ENCODE measurements at places on chromosomes 3 and 15.
A peak's percentile ranks its signal among the peaks of the same experiment; 100 is the strongest.

- DNase-seq = no peak
These were observed 34.9 kb upstream of the MEIS2 start for GRCh38 chr15:37135225-37135624.

DNA sequence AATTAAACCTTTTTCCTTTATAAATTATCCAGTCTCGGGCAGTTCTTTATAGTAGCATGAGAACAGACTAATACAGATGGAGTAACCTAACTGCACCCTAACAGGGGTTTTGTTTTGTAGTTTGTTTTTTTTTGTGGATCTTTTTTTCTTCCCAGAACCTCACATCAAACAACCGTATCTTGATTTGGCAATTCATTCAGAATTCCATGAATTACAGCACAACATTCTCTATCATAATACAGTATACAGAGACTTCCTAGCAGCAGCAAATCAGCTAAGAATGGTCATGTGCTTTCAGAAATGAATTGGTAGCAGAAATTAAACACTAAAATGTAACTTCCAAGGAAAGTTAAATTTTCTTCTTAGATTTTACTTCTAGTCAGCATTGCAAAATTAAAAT, 114.6 kb downstream of the TMCC1 start:
- no peak for DNase-seq

DNA sequence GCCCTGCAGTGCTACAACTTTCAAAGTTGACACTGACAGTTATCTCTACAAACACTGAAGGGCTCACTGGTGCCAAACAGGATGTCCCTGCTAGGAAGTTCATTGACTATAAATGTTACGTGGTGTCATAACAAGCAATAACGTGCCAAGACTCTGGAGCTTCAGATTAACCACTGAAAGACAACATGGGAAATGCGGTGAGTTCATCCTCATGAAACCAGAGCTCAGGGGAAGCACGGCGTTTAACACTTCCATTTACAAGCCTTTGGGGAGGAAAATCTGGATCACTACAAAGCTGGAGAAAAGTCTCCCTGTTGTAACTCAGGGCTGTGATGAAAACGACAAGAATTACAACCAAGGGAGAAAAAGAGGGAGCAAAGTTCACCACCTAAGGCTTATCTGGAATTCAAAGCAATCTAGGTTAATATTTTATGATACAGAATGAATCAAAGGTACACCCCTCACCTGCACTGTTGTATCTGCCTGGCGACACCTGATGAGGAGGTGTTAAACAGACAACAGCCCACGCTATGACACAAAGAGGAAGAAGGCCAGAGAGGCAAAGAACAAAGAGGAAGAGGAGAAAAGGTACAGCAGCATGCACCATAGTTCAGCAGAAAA, 27.0 kb downstream of the SHQ1 start:
- DNase-seq = no peak

GRCh38 chr3:39990532-39990931, 181.1 kb downstream of the MYRIP start:
- DNase-seq = peak; percentile 31

- DNase-seq = no peak
These were observed 191.8 kb downstream of the MAGI1 start for GRCh38 chr3:65846936-65847335.

GRCh38 chr3:20462723-20463122, 276.7 kb upstream of the SGO1 start:
- DNase-seq = no peak

GRCh38 chr15:38461066-38461833, 7.3 kb downstream of the FAM98B start:
- DNase-seq = no peak

GRCh38 chr15:85847031-85847430, 52.3 kb upstream of the KLHL25 start:
- no peak for DNase-seq

- DNase-seq = no peak
These were observed 17.0 kb downstream of the RPSA start for GRCh38 chr3:39423436-39423970.

- no peak for DNase-seq
These were observed 34.7 kb downstream of the PEX5L start for GRCh38 chr3:180002006-180002405.

DNA sequence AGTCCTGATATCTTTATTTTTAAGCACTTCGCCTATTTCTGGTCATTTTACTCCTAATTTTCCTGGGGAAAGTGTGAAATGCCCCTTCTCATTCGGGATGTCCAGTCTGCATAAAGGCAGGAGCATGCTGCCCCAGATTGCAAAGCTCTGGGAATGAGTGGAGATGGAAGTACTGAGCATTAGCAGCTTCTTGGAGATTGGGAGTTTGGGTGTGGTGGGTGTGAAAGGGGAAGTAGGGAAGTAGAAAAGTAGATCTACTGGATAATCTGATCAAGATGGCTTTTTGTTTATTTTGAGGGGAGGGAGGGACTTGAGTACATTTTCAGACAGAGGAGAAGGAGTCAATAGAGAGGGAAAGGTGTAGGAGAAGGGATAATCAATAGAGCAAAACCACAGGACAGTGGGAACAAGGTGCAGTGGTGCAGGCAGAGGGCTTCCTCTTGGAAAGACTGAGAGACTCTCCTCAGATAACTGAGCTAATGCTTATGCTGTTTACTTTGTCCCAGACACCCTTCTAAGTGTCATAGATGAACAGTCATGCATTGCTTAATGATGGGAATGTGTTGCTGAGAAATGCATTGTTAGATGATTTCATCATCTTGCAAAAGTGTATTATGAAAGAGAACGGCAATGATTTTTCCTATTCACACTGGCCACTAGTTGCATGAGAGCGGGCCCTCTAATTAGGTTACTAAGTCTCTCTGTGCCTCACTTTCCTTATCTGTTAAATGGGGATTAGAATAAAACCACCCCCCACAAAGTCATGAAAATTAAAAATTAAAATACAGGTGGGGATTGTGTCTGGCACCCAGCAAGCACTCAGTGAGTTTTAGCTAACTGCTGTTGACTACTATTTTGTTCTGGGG, 45.5 kb downstream of the PHLDB2 start:
- DNase-seq = peak; percentile 82

GRCh38 chr15:88663141-88663621, 24.4 kb downstream of the ISG20 start:
- peak; percentile 25 for DNase-seq

DNA sequence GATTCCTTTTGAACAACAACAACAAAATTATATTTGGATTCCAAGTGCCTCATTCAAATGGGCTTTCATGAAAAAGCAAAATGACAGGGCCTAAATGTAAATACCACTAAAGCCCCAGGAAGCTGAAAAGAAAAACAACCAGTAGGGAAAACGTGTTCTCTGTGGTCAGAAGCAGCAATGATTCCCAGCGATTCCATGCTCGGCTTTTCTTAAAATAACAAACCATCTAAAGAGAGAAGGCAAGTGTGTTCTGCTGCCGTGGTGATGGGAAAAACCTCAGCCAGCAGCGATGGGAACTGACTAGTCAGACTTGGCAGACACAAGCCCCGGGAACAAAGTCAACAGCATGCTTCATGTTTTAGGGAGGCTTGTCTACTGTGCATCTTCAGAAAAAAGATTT, 153.6 kb downstream of the TNIK start:
- DNase-seq = peak; percentile 98
